C1 segment of cervical spinal cord (tissue), 14 donors: ENCODE measurements at places on chromosomes 7 and 10.

- no peak for DNase-seq
Observed at GRCh38 chr7:119724041-119724792, 548.8 kb upstream of the KCND2 start.

- no peak for DNase-seq
Observed at GRCh38 chr7:36047091-36047658, 105.9 kb upstream of the EEPD1 start.

DNA sequence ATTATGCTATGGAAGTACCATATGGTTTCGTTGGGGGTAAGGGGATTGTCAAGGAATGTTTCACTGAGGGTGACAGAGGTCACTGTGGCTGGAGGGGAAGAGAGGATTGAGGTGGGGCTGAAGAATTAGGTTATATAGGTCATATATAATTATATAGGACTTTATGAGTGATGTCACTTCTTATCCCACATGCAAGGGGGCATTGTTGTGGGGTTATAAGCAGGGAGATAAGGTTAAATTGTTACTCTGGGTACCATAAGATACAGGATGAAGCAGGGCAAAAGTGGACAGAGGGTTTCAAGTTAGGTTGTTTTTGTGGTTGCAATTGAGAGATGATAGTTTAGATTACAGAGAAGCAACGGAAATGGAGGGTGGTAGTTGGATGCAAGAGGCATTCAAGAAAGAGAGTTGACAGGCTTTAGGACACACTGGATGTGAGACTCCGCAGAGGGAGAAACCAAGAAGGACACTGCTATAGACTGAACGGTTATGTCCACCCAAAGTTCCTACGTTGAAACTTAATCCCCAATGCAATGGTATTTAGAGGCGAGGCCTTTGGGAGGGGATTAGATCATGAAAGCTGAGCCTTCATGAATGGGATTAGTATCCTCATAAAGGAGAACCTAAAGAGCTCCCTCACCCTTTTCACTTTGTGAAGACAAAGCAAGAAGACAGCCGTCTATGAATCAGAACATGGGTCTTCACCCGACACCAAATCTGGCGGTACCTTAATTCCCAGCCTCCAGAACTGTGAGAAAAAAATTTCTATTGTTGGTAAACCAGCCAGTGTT lies 7.0 kb upstream of the PRR15 start:
- no peak for DNase-seq

DNA sequence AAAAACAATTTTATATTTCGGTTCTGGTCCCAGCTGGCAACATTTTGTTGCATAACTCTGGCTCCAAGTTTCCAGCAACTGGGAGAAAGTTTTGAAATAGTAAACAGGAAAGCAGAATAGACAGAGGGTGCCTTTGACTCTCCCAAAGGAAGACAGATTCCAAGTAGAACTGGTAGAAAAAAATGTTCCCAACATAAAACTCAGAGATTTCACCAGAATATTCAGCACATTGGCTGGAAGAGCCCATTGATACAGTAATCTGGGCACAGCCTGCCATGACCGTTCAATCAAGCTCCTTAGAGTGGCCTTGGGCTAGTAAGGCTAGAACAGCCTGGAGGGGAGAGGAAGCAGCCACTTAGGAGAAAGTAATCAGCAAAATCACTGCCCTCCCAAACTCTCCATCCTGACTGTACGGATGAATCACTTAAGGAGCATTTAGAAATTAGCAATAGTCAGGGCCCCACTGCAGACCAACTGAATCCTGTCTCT lies 120.4 kb downstream of the CUBN start:
- no peak for DNase-seq

- DNase-seq = no peak
Observed at GRCh38 chr7:69166979-69167516, 431.2 kb upstream of the AUTS2 start.

- no peak for DNase-seq
Observed at GRCh38 chr10:89399956-89400355, 7.5 kb downstream of the IFIT1 start.

DNA sequence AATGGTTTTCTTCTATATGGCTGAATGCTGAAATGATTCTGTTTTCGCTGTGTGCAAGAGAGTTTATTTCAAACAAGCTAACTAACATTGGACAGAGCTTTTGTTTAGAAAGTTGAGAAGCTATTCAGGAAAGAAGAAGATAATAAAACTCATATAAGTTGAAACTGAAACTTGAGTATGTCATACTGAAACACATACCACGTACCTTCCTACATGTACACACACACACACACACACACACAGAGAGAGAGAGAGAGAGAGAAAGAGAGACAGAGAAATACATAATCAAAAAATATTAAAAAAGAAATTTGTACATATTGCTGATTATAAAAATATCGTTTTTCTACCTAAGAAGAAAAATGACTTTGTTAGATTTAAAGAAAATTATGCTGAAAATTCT lies 561.9 kb upstream of the KCND2 start:
- no peak for DNase-seq

DNA sequence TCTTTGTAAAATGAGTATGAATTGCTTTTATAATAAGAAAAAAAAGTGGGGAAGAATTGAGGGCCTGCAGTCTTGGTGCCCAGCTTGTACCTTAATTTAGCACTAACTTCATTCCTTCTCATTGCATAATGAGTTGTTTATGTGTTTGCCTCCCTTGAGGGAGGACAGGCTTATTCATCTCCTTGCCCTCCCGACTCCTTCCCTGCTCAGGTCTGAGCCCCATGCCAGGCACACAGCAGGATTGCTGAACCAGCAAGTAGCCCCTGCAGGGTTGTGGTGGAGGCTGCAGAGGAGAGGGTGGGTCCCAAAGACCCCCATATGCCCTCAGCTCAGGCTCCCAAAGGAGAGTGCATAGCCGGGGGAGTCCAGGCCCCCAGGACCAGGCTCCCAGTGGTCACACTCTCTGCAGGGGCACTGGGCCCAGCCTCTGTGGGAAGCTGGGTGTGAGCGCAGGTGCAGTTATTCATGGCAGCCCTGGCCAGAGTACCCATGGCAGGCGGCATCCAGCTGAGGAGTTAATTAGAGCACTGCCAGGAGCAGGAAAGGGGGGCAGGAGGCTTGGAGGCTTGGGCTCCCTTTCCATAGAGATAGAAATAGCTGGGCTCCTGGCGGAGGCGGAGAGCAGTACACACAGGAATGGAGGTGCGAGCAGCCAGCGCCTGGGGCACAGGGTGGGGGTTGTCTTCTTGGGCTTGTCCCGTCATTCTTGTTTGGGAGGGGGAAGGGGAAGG lies 28.2 kb upstream of the GOLGA7B start:
- no peak for DNase-seq

DNA sequence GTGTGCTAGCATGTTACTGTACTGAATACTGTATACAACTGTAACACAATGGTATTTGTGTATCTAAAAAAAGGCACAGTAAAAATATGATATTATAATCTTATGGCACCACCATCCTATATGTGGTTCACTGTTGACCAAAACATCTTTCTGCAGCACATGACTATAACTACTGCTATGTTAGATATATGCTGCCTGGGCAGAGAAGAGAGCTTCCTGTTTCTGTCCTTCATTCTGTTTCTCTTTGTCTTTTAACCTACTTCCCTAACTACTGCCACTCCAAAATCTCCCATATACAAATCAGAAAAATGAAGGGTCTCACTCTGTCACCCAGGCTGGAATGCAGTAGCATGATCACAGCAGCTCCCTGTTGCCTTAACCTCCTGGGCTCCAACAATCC lies 8.8 kb upstream of the FGL2 start:
- no peak for DNase-seq

GRCh38 chr10:6817770-6818169 lies 237.7 kb upstream of the PRKCQ start:
- no peak for DNase-seq

- no peak for DNase-seq
Observed at GRCh38 chr7:97770850-97771249, 39.0 kb downstream of the TAC1 start.

DNA sequence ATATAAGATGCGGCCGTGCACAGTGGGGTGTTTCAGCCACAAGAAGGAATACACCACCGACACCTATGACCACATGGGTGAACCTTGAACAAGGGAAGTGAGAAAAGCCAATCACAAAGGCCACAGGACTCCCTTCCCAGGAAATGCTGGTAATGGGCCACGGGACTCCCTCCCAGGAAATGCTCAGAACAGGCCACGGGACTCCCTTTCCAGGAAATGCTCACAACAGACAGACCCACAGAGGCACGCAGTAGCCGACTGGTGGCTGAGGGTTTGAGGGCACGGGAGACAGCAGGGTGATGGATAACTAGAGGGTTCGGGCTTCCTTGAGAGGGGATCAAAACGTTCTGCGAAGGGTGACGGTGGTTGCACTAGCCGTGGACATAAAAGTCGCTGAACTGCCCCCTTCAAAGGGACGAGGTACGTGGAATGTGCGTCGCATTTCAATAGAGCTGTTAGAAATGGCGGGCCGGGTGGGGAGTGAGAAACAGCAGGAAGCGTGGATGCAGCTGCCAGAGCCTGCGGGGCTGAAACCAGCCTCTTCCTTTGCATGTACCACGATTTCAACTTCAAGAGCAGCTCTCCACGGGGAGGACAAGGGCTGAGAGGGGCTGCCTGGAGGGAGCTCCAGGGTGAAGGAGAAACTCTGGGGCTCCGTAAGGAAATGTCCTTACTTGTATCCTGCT lies 274.0 kb downstream of the ELFN1 start:
- DNase-seq = no peak

DNA sequence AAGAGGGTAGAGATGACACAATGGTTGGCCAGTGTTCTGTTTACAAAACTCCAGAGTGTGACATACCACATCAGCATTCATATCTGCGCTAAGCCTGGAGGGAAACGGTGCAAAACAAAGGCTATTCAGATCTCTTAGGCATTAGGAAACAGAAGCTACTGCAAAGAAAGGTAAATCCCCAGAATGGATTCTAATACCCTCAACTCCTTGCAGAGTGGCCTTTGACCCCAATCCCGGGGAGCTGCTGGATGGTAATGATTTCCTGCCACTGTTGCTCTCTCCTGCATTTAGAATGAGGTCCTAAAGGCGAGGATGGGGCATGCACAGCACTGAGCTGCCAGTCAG lies 65.2 kb downstream of the AOAH start:
- no peak for DNase-seq

DNA sequence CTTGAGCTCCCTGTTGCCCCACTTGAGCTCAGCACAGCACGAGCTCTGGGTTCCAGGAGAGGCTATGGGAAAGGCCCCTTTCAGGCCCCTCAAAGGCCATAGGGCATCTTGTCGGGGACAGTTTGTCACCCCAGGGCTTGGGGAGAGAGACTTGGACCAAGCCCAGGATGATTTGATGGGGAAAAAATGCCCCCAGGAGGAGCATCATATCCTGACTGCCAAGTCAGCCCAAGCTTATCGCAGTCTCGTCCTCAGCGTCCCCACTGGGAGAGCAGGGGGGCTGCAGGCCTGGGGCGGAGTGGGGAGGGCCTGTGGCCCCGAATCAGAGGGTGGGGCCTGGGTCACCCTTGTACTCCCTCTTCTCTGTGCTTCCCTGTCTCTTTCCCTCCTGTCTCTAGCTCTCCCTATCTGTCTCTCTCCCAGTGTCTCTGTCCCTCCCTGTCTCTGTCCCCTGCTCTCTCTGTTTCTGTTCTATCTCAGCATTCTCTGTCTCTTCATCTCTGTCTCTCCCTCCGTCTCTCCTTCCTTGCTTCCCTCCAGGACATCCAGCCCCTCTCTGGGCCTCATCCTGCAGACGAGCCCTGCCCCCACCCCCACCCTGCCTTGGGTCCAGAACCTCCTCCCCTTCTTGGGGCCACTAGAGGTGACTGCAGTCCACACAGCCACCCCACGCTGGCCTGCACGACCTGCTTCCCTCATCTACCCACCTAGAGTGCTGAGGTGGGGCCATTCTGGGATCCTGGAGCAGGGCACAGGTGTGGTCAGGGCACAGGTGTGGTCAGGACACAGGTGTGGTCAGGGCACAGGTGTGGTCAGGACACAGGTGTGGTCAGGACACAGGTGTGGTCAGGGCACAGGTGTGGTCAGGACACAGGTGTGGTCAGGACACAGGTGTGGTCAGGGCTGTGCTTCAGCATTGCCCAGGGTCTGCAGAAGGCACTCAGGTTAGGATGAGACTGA lies 17.3 kb upstream of the GRIFIN start:
- DNase-seq = no peak

DNA sequence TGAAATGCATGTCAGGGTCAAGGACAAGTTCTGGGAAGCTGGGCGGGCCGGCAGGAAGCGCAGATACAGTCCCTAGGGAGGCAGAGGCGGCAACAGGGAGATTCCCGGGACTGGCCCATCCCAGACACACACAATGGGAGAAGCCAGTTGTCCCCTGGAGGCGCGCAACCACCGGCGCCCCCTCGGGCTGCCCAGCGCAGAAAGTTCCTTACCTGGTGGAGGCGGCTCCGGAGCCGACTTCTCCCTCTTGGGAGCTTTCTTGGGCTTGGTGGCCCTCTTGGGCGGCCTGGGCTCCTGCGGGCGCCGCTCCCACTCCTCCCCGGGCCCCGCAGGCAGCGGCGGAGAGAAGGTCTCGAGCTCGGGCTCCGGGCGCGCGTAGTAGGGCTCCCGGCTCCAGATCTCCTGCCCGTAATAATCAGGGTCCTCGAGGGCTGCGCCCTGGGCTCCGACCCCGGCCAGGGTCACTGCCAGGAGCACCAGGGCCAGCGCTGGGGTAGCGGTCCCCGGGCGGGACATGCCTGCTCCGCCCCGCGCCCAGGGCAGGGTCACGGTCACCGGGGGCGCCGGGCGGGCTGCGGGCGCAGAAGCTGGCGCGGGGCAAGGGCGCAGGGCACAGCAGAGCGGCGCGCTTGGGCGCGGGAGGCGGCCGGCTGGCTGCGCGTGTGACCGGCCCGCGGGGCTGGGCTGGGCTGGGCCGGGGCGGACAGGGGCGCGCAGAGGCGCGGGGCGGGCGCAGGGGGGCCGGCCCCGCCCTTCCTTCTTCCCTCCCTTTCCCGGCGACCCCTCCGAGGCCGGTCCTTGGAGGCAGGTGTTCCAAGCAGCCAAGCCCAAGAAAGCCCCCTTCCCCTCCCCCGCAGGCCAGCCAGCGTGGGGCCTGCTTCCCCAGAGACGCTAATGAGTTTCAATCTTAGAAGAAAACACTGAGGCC lies at the start of gene CPXM2:
TSS of gene CPXM2 (minus strand) at position 664 of the 928 bp plus-strand sequence. CDS start at position 516, 148 bp downstream.
- no peak for DNase-seq

- DNase-seq = no peak
Observed at GRCh38 chr10:11446864-11447263, 164.6 kb downstream of the USP6NL start.

DNA sequence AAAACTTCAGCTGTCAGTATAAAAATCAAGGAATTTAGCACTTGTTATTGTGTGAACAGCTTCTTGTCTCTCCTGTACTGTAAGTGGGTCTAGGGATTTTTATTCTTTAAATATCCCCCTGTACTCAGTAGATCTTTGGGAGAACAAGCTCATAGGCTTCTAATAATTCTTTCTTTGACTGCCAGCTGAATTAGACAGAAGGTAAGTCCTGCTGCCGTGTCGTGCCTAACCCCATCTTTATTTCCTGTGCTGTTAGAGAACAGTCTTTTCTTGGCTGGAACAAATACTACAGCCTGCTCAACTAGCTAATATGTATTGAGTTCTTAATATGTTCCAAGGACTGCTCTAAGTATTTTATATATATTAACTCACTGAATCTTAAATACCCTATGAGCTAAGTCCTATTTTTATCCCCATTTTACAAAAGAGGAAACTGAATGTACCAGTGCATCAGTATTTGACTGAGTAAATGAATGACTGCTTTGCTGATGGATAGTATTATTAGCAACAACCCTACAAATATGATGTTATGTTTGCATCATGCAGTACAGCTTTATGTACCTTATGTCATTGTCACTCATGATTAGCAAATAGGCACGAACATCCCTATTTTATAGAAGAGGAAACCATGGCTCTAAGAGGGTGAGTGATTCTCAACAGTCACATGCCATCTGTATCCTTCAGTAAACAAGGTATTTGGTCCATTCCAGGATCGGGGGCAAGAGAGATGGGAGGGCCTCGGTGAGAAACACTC lies 5.5 kb upstream of the DUSP5 start:
- DNase-seq = no peak

GRCh38 chr7:100367251-100367620 lies 6.1 kb upstream of the PILRA start:
- no peak for DNase-seq
